M059J (cell line): ENCODE measurements at places on chromosomes 12 and 14.
A peak's percentile ranks its signal among the peaks of the same experiment; 100 is the strongest.

DNA sequence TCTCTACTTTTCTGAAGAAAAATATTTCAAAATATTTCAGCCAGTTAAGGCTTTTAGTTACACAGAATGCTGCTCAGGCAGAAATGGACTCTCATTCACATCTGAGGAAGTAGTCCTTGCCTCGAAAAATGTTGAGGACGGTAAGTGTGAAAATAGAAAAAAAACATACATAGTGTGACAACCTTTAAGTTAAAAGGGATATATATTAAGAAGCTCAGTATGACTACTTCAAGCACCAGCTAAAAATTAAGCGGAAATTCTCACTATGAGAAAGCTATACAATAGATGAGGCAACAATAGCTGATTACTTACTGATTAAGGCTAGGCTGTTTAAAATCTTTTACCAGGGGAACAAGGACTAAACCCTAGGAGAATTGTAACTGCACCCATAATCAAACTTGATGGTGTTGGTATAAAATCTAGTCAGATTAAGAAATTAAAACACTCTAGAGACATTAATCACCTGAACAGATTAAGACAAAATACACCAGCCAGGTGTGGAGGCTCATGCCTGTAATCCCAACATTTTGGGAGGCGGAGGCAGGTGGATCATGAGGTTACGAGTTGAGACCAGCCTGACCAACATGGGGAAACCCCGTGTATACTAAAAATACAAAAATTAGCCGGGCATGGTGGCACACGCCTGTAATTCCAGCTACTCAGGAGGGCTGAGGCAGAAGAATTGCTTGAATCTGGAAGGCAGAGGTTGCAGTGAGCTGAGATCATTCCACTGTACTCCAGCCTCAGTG, 53.9 kb downstream of the HNRNPC start:
- no peak for DNase-seq

DNA sequence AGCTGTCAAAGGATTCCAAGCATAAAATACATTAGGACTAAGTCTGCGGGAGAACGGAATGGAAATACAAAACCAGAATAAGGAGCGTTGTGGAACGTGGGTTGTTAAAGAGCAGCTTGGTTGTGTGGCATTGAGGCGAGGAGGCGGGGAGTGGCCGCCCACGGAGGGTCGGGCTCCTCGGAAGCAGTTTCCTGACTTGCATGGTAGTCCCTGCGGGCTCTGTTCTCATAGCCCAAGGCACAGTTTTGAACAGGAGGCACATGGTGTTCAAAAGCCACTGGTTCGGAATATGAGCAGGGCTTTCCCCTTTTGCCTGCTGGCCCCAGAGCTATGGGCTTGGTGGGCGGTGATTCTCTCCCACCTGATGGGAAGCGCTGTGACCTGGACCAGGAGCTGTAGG, 12.2 kb downstream of the DDX51 start:
- no peak for DNase-seq

DNA sequence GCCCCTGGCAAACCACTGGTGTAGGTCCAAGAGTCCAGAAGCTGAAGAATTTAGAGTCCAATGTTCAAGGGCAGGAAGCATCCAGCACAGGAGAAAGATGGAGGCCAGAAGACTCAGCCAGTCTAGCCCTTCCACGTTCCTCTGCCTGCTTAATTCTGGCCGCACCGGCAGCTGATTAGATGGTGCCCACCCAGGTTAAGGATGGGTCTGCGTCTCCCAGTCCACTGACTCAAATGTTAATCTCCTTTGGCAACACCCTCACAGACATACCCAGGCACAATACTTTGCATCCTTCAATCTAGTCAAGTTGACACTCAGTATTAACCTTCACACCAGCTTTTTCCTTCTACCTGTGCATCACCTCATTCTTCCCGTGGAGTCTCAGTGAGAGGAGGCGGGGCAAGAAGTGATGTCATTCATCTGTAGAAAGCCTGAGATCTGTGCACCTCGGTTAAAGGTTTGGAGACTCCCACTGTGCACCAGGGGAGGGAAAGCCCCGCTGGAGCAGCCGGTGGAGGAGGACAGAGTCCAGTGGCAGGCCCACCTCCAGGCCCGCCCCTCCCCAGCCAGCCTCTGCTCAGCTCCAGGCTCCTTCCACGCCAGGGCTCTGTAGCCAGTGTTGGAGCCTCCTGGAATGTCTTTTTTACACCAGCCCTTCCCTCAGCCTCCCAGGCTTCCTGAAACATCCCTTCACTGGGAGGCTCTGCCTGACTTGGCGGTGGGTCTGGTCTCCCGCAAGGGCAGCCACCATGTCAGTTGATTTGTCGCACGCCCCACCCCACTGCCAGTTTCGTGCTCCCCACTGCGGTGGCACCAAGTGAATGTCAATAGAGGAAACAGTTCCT, 80.1 kb upstream of the DYNC1H1 start:
- no peak for DNase-seq

GRCh38 chr14:101589486-101590015, 28.3 kb downstream of the DIO3 start:
- DNase-seq = no peak

DNA sequence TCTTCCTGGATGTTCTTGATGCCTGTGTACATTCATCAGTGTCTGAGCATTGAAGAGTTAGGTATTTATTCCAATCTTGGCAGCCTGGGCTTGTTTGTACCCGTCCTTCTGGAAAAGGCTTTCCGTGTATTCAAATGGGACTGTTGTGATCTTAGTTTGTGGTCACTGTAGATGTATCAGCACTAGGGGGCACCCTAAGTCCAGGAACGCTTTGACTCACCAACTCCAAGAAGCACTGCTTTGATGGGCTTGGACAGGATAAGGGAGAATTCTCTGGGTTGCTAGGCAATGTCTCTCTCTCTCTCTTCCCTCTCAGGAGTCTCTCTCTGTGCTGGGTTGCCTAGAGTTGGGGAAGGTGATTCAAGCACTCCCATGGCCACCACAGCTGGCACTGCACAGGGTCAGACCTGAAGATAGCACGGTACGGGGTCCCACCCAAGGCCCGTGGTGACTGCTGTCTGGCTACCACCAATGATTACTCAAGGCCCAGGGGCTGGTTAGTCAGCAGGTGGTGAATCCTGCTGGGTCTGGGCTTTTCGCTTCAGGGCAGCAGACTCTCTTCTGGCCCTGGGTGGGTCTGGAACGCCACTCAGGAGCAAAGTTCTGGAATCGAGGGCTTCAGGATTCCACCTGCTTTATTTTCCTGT, 211.1 kb upstream of the RGS6 start:
- peak; percentile 65 for DNase-seq

DNA sequence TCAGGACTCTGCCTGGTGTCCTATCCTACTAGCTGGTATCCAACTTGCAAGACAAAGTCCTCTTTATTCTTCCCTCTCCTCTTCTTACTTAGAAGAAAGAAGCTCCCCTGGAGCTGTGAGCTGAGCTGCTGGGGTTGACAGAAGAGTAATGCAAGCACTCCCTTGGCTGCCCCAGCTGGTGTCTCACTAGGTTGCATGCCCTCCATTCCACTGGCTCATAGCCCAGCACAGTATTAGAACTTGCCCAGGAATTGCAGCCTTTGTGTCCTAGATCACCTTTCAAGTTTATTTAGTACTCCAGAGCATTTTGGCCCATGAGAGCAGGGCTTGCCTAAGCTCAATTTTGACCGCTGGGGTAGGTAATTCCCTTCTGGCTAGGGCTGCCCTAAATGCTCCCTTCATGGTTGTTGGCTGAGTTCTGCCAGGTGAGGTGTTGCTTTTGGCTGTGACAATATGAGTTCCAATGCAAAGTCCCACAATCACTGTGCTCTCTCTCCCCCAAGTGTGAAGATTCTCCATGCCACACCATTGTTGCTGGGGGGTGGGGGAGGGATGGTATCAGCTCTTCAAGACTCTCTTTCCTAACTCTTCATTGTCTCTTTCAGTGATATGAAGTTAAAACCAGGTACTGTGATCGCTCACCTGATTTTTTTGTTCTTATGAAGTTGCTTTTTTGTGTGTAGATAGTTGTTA, 317.4 kb upstream of the DDHD1 start:
- peak; percentile 4 for DNase-seq

GRCh38 chr12:19431407-19432308, 7.6 kb upstream of the AEBP2 start:
- DNase-seq = peak; percentile 36

DNA sequence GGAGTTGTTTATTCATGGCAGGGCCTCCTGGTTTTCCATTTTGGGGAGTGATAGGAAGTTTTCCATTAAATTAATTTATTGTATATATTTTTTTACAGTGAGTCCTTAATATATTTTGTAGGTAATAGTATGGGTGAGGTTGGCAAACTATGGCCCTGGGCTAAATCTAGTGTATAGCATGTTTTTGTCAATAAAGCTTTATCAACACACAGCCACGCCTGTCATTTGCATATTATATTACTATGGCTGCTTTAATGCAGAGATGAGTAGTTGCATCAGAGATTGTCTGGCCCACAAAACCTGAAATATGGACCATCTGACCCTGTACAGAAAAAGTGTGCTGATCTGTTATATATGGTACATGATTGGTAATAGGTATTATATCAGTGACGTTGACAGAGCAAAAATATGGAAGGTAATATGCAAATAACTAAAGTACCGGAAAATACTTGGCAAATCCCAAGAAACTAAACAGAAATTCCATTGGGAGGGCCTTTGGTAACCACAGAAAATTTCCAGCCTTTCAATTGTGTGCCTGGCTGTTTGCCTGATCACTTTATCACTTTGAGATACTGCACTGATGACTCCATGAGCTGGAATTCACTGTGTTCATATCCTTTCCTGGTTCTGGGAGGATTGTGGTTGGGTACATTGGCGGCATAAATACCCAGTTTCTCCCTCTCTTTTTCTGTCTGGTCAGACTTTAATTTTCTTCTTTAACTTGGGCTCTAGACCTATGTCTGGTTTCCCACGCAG, 61.7 kb upstream of the RFLNA start:
- peak; percentile 96 for DNase-seq

DNA sequence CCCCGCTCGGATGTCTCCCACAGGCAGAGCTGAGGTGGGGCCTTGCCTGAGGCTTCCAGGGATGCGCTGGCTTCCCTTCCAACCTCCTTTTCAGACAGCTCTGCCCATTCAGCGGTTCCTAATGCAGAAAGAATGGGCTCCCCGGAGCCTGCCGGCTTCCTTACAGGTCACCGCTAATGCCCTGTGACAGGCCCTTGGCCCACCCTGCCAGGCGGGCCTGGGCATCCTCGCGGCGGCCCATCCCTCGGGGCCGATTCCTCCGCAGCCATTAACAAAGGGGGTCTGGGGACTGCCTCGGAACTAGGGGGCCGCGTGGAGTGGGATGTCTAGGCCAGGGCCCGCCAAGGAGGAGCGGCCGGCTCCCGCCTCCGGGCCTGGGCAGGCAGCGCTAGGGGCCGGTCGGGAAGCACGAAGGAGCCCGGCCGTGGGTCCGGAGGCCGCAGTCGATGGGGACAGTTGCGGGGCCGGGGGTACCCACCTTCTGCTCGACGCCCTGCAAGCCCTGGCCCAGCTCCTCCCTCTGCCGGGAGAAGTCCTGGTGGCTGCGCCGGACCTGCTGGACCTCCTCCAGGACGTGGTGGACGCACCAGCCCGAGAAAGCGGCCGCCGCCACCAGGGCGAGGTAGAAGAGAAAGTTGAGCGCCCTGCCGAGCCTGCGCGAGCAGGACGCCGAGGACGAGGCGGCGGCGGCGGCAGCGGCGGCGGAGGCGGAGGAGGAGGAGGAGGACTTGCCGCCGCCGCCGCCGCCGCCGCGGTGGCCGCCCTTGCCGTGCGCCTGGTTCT, 738 bp downstream of the CKAP4 start:
- peak; percentile 64 for DNase-seq

GRCh38 chr14:99133636-99134515, 138.1 kb downstream of the BCL11B start:
- DNase-seq = no peak

DNA sequence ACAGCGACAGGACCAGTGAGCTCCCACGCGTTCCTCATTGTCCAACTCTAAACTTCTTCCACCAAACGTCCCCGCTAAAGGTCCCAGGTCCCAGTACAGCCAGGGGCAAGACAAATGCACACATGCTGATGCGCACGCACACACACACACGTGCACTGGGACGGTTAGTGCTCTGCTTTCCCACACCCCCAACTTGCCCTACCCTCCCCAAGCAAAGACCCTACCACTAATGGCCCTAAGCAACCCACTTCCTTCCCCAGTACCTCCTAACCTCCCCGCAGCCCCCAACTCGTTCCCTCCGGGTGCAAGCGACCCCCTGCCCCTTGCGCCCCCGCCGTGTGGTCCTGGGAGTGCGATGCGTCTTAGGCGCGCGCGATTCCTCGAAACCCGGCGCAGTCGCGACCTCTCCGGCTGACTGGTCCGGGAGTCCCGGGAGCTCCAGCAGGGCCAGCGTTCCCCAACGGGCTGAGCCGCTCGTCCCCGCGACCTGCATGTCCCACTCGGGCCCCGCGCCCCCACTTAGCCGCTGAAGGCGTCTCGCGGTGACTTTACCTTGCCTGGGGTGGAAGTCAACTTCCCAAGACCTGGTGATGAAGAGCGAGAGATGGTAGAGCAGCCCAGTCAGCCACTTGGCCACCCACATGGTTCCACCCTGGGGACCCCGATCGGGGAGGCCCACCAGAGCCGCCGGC, 578 bp downstream of the ADAMTS20 start:
- DNase-seq = no peak

DNA sequence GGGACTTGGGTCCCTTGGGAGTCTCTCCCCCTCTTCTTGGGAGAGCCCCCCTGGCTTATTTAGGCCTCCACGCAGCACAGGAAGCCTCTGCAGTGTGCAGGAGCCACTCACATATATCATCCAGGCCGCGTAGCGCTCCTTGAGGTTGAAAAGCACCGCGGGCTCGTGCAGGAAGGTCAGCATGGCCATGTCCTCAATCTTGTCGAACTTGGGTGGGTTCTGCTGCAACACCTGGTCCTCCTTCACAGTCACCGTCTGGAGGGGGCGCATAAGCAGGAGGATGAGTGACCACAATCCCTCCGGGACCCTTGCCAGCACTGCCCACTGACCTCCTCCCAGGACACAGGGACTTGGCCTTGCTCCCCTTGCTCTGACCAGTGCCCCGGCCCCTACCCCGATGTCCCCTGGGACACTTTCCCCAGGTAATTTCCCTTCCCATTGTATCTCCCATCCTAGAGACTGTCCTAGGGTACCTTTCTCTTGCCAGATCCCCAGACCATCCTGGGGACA, 2.5 kb downstream of the MYH6 start:
- no peak for DNase-seq

DNA sequence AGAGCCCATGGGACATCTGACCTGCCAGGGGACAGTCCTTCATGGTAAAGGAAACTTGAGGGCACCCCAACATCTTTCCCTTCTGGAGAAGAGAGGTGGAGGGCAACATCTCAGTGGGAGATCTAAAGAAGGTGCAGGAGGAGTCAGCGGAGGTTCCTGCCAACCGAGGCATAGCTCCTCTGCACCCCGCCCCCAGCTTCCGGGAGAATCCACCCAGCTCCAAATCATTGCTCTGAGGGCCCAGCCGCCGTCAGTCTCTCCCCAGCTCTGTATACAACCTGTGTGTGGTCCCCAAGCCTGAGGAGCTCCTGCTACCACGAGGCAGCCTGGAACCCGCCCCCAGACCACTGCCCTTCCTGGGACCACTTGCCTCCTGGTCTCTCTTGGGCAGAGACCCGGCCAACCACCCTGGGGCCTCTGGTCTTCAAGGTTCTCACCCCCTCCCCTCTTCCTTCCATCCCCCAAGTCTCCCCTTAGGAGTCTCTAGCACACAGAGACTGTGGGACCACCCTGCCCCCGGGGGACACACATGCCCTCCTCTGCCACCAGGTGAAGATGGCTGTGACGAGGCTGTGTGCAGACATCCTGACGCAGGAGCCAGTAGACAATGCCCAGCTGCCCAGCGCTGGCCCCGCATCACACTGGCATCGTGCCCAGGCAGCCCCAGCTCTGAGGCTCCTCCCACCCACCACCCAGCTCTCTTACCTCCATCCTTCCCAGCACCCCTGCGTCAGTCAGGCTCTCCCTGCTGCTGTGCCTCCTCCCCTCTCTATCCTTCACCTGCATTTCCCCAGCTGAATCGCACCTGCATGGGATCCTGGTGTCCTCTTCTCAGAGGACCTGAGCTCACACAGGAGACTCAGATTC, 13.0 kb upstream of the NUDT14 start:
- peak; percentile 37 for DNase-seq
